ENCODE measurements at places on chromosomes 6 and 20.

DNA sequence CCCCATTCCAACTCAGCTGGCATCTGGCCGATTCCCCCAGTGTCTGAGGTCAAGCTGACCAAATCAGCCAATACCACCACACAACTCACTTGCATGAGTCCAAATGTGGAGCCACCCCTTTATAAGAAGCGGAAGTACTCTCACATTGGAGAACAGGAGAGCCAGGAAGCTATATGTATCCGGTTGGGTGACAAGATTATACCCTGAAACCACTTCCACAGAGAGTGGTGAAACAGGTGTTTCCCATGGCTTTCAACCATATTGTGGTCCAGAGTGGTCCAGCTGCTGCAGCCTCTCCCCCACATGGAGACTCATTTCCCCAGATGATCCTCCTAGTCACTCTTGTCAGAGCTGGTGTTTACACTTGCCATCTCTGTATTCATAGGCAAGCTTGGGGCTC lies 24.0 kb upstream of the SERINC1 start:
- DNase-seq, result no peak

DNA sequence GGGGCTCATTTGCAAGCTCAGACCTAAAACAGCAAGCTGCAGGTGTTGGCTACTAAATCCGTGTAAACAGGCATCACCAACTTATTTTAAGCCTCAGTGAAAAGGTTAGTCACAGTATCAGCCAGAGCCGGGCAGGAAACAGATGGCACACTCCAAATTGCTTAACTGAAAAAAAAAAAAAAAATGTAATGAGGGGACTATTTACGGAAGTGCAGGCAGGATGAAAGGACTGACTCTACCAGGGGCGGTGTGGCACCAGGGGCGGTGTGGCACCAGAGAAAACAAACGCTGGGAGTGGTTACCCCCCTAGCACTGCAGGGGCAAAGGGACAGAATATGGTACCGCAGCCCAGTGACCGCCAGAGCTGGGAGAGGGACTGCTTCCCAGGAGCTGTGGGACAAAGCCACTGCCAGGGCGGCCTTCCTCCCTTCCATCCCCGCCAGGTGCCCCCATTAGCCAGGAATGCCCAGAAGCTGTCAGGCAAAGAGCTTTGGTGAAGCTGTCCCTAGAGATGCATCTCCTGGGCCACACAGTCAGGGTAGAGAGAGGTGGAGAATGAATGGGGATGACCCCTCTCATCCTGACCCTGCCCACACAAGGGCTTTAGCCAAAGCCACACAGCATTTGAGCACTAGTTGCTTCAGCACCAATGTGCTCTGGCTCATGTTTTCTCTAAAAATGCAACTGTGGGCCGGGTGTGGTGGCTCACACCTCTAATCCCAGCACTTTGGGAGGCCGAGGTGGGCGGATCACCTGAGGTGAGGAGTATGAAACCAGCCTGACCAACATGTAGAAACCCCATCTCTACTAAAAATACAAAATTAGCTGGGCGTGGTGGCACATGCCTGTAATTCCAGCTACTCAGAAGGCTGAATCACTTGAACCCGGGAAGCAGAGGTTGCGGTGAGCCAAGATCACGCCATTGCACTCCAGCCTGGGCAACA lies 39.6 kb upstream of the GFOD1 start:
- no peak for DNase-seq

DNA sequence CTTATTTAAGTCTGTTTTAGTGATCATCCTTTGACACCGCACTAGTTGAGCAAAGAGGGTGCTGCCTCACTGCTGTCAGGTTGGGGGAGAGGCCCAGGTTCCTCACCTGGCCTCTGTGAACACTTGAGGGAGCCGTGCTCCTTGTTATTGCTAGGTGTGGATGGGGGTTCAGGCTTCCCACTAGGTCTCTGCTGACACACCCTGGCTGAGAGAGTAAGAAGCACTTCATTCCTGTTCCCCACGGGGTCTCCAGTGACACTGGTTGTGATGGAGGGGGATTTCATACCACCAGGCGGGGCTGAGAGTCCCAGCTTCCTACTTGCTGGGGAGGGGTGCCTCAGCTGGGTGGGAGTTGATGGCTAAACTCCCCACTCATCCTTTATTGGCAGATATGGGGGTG lies 11.1 kb upstream of the NOTCH4 start:
- no peak for DNase-seq

GRCh38 chr20:1473246-1474220 lies 6.9 kb upstream of the NSFL1C start:
- DNase-seq, result no peak

- DNase-seq, result no peak
These were observed at the start of gene CST9L for GRCh38 chr20:23568320-23568970. TSS of gene CST9L (minus strand) at chr20:23568484. CDS start at chr20:23568450, 34 bp downstream.

- DNase-seq, result no peak
These were observed 95.4 kb downstream of the SLC22A23 start for GRCh38 chr6:3361312-3362037.

DNA sequence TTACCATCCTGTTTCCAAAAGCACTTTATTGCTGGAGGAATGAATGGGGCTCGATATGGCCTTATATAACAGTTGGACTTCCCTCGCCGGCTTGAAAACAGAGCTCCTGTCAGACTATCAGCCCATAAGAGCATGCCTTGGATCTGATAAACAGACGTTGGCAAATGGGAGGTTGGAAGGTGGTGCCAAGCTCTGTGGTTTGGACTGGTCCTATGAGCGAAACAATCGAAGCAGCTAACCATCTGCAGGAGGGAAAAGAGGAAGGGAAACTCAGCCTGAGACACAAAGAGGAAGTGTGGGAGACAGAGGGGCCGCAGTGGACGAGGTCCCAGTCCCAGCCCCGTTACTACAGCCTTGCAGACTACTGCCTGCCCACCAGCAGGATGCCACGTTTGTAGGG lies 92.9 kb downstream of the TFAP2C start:
- DNase-seq, result no peak

GRCh38 chr20:59777331-59777725 lies 156.1 kb downstream of the SYCP2 start:
- no peak for DNase-seq

- DNase-seq, result no peak
These were observed 27.6 kb downstream of the MRAP2 start for GRCh38 chr6:84061174-84061573.

- DNase-seq, result no peak
These were observed 36.3 kb downstream of the FAM50B start for GRCh38 chr6:3885262-3886036.

- peak; percentile 39 for DNase-seq
These were observed 107.7 kb upstream of the FOXC1 start for GRCh38 chr6:1502041-1502440.

GRCh38 chr20:50403565-50404418 lies 106.4 kb upstream of the PTPN1 start:
- DNase-seq, result no peak

GRCh38 chr6:154276810-154277628 lies 79.6 kb downstream of the IPCEF1 start:
- peak; percentile 30 for DNase-seq

GRCh38 chr20:17932396-17932795 lies 36.2 kb downstream of the SNX5 start:
- no peak for DNase-seq

GRCh38 chr6:90131614-90132423 lies 164.8 kb downstream of the BACH2 start:
- peak; percentile 23 for DNase-seq

GRCh38 chr6:119739769-119740168 lies 390.2 kb upstream of the MAN1A1 start:
- no peak for DNase-seq

- DNase-seq, result no peak
These were observed at the start of gene HNF4A for GRCh38 chr20:44355498-44356352. TSS of gene HNF4A (plus strand) at chr20:44355699. CDS start at chr20:44355805, 106 bp downstream.

DNA sequence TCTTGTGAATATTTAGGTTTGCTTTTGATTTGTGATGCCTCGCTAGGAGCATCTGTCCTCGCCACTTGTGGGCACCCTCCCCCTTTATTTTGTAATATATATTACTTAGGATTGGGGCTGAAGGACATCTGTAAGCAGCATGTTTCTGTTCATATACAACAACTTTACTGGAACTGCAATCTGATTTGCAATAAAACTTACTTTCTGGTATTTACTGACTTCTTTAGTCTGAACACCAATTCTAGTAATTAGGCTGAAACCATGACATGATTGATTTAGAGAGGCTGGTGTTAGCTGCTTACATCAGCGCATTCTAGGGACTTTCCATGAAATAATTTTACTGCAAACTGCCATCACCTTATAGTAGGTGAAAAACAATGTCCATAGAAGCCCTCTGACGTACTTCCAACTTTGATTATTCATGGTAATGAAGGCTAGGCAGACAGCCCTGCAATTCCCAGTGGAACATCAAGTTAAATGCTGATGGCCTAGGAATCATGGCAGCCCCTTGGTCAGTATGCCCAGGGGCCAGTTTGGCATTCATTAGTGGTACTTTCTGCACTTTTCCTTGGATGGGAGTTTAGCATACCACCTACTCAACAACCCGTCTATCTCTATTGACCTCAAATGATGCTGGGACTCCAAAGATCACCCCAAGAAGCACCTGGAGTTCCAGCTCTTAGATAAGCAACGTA lies 132.9 kb upstream of the MCHR2 start:
- DNase-seq, result no peak

- DNase-seq, result peak; percentile 39
These were observed 2.0 kb downstream of the LAMP5 start for GRCh38 chr20:9516234-9516871.

DNA sequence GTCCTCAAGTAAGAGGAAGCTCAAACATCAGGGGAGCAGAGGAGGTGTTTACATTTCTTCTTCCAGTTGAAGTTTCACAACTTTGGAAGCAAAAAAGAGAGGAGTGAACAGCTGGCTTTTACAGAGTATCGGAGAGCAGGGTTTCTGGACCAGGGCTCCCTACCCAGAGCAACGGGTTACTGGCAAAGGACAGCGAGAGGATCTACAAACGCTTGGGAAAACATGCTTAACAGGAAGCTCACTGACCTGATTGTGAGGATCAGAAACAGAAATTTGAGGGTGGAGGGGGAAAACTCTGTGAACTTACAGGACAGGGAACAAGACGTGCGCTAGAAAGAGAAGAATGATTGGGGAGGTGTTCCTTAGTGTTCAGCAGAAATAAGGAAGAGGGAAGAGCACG lies 85.7 kb upstream of the TAB2 start:
- DNase-seq, result no peak

DNA sequence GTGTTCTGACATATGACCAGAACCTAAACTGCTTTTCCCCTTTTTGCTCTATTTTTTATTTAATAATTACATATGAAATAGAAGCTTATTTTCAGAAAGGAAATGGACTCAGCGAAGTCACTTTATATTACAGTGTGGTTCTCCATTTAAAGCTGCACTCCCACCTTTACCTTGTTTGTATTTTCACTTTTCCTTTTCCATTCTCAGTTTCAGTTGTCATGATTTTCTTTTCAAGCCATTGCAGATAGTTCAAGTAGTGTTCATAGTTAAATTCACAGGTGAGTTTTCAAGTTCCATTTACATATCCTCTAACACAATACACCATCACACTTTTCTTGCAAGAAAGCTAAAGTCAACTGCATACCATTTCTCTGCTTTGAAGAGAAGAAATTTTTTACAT lies 400.2 kb downstream of the HACE1 start:
- no peak for DNase-seq

DNA sequence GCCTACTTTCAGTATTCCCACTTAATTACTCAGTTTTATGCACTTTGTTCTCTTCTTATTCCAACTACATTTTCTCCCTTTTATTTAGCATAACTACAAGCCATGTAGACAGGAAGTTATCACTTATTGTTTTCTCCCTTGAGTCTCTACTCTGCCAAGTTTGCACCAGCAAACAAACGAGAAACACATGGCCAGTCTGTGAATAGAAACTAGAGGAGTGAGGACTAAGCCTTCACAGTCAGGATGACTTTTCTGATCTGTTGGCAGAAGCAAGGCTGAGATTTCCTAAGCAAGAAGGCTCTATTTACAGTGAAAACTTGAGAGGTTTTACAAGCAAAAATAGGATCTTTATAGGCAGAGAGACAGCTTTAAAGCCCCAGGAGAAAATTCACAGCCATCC lies 69.8 kb upstream of the TINAG start:
- peak; percentile 22 for DNase-seq

- no peak for DNase-seq
These were observed 17.4 kb upstream of the SDHAF4 start for GRCh38 chr6:70549327-70549726.

DNA sequence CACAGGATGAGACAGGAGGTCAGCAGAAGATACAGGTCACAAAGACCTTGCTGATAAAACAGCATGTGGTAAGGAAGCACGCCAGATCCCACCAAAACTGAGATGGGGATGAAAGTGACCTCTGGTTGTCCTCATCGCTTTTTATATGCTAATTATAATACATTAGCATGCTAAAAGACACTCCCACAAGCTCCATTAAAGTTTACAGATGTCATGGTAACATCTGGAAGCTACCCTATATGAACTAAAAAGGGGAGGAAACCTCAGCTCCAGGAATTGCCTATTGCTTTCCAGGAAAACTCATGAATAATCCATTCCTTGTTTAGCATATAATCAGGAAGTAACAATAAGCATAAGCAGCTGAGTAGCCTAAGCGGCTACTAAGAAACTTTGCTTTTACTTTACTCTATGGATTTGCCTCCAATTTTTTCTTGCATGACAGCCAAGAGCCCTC lies 8.4 kb upstream of the RIN2 start:
- DNase-seq, result no peak

DNA sequence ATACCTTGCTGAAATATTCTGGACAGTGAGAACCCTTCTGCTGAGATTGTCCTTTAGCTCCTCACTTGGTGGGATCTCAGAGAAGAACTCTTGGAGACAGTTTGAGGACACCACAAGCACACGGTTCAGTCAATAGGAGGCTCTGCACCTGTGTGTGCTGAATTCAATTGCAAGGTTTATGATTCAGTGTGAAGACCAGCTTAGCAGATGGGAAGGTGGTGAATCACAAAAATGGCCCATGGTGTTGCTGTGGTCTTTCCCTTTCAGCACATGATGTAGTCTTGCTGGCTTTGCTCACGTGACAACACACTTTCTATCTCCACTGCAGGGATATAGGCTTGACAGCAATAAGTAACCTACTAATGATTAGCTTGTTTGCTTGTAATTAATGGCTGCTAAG lies 270.3 kb downstream of the SLC24A3 start:
- DNase-seq, result no peak

GRCh38 chr6:81753711-81754577 lies 1.5 kb upstream of the TENT5A start:
- peak; percentile 70 for DNase-seq

- DNase-seq, result peak; percentile 56
These were observed 645 bp downstream of the REV3L start for GRCh38 chr6:111482188-111482958.

GRCh38 chr6:156449569-156449968 lies 327.6 kb upstream of the ARID1B start:
- DNase-seq, result no peak

DNA sequence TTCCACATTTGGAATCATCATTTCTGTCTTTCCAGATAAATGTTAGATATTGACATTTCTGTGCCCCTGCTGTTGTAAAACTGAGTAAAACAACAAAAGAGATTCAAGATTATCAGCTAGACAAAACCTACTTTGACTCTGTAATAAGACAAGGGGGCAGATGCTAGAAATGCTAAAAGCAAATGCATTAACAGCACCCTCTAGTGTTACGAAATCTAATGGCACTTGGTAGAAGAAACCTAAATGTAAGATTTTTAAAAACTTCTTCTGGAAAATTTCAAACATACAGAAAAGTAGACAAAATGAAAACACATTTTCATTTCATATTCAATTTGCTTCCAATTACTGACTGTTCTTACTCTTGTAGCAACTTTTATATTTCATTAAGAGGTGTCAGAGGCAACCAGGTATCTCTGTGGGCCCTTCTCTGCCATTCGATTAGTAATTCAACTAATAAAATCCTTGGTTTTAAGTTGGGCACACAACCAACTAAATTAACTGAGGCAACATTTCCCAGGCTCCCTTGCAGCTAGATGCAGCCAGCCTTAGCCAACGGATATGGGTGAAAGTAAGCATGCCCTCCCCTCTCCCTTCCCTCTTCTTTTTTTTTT lies 45.0 kb downstream of the SLC23A2 start:
- peak; percentile 43 for DNase-seq
